T-helper 2 cell treated with Interferon-gamma antibody and Interleukin-4, amounts not matched to agents 100 ng/mL and 5 ng/mL, for 36 hours (primary cell): ENCODE measurements at places on chromosomes 16 and 17. TPM values are rescaled to one million over a fixed set of nuclear protein-coding genes. Genes with fewer than 3 reads are reported as not detected.

ODAD4 gene
- 0.66 and 0.73 TPM in 2 replicates for total RNA-seq

MSI2 gene
- 140 and 145 TPM in 2 replicates for total RNA-seq

C17orf113 gene
- total RNA-seq, result 0.05 and 0.11 TPM in 2 replicates

WSCD1 gene
- total RNA-seq, result 0.16 and 0.20 TPM in 2 replicates

RHBDL3 gene
- 0.48 and 1.00 TPM in 2 replicates for total RNA-seq
